HepG2 (cell line): ENCODE measurements at places on chromosomes 1 and 21. TPM values are rescaled to one million over a fixed set of nuclear protein-coding genes. Genes with fewer than 3 reads are reported as not detected.

The CHRNB2 gene
- total RNA-seq, result 0.07 TPM in 1 of 2 replicates, not detected in the other

The NKAIN1 gene
- 0.29 TPM in 1 of 2 replicates, not detected in the other for total RNA-seq

The CAMSAP2 gene
- 8.2 and 10.3 TPM in 2 replicates for total RNA-seq

The KRTAP24-1 gene
- total RNA-seq, result not detected in 2 replicates

The PPFIA4 gene
- total RNA-seq, result not detected in 2 replicates

The FAM167B gene
- 0.15 and 0.45 TPM in 2 replicates for total RNA-seq

The ITLN1 gene
- not detected in 2 replicates for total RNA-seq

The PTPN14 gene
- 4.7 and 8.4 TPM in 2 replicates for total RNA-seq

DNA sequence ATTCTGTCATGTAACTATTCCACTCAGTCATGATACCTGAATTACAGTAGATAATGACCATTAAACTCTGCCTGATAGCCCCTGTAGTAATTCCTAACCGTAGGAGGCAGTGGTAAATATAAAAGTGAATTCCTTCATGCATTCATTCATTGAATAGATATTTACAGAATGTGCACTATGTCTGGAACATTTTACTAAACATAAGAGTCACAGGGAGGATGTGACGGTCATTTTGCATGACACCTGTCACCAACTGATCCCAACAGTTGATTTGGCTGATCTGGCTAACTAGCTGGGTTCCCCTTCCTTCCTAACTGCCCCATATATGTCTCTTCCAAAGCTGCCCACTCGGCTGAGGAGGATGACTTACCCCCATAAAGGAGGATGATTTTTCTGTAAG lies 2.2 kb upstream of the RNPC3 start:
- H3K36me3 ChIP-seq, result no peaks in the 10 kb centered on the region
- H3K27me3 ChIP-seq, result peaks cover 4% of the 10 kb centered on the region; the same call in 1 of the 3 replicates
- H3K27ac ChIP-seq, result no peak overlapping the region

DNA sequence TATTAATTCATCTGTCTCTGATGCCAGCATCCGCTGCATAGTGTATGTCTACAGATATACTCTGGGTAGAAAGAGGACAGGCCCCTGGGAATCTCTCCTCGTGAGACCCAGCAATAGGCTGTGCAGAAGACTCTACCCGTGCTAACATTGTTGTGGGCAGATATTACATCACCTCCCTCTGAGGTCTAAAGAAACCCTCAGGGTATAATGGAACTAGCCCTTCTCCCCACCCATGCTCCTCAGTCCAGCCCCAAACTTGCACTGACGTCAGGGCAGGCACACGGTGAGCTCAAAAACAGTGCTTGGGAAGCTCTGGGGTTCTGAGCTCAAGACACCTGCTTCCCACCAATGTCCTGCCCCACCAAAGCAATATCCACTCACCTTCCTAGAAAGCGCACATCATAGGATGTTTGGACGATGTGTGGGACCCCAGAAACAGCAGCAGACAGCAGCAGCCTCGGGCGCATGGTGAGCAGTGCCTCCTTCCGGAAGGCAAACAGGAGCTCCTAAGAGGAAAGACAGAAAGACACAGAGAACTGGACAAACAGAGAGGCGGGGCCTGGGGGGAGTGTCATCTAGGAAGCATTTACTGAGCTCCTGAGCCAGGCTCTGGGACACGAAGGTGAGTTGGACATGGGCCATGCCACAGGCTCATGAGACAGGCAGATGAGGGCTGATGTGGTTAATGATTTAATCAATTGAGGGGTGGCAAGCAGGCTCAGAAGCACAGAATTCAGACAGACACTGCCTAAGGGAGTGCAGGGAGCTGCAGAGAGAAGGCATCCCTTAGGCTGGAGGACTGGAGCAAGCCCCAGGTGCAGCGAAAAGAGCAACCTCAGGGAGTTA lies 4.8 kb downstream of the OVGP1 start:
- no peaks in the 10 kb centered on the region for H3K27me3 ChIP-seq
- H3K27ac ChIP-seq, result no peak overlapping the region
- no peak overlapping the region for H3K4me3 ChIP-seq
- no peaks in the 10 kb centered on the region for H3K36me3 ChIP-seq

DNA sequence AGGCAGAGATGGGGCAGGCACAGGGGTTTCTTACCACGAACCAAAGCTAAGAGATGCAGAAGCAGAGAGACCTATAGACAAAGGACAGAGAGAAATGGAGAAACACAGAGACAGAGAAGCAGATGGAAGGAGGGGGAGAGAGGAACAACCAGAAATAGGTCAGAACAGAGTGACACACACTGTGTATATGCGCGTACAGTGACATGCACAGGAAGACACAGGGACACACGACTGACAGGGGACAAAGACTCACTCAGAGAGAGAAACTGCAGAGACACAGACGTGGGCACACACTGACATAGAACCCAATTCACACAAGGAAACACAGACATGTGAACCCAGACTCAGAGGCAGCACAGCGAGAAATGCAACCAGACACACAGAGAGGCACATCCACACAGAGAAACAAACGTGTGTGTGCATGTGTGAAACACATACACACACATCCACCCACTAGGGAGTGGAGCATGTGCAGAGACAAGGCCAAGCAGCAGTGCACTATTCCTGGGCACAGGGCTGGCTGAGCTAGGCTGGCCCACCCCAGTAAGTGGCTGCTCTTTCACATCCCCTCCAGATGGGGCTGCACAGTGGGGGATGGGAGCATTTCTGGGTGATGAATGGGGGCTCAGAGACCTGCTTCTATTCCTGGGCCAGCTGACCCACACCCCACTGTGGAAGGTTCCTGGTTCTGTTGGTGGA lies 123.4 kb upstream of the CSF3R start:
- H3K4me3 ChIP-seq, result no peak overlapping the region
- no peaks in the 10 kb centered on the region for H3K4me1 ChIP-seq
- H3K36me3 ChIP-seq, result no peaks in the 10 kb centered on the region
- DNase-seq, result no peak
- no peaks in the 10 kb centered on the region for H3K27me3 ChIP-seq
- H3K27ac ChIP-seq, result no peak overlapping the region

DNA sequence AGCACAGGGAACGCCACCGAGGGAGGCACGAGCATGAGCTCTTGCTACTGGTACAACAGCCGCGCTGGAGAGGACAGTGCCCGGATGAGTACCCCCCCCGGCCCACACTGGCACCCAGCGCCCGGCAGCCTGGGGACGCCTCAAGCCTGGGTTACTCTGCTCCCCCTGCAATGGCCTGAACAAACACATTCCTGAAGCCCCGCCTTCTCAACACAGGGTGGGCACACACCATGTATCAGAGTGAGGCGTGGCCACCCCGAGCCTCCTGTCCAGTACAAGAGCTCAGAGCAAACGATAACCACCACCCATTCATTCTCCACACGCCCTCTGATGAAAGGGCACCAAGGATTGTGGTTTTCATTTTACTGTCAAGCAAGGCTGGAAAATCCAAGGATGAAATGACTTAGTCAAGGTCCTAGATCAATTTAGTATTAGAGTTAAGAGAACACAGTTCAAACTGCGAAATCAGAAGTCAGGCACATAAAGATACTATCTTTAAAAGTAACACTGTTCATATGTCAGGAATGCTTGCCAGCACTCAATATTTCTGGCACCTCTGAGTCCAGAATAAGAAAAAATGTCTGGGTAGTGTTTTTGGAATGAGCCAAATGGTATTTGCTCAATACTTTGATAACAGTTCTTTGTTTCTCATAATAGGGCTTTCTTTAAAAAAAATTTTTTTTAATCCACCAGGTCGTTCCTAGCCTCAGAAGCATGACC lies 22.0 kb downstream of the UBE2G2 start:
- no peaks in the 10 kb centered on the region for H3K27me3 ChIP-seq
- H3K36me3 ChIP-seq, result peaks cover 11% of the 10 kb centered on the region
- H3K4me3 ChIP-seq, result no peak overlapping the region

DNA sequence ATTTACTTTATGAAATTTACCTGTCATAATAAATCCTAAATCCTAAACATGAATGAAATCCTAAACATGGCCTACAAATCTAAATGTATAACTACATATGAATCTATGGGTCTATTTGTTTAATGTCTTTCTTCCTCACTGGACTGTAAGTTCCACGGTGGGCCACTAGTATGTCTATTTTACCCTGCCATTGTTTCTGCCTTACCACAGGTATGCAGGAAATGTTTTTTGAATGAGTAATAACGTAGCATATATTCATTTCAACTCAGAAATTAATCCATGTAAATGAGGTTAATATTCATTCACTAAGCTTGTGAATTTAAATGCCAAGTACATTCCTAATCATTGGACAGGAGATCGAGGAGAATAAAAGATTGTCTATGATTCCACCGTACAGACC lies 35.3 kb downstream of the B3GALNT2 start:
- no peaks in the 10 kb centered on the region for H3K4me1 ChIP-seq
- no peak overlapping the region for H3K27ac ChIP-seq
- peak; percentile 9 for DNase-seq
- H3K4me3 ChIP-seq, result no peak overlapping the region
- H3K27me3 ChIP-seq, result no peaks in the 10 kb centered on the region

- peaks cover 11% of the 10 kb centered on the region; the same call in 1 of the 2 replicates for H3K4me1 ChIP-seq
- H3K4me3 ChIP-seq, result no peak overlapping the region
- DNase-seq, result no peak
- H3K27ac ChIP-seq, result no peak overlapping the region
- H3K36me3 ChIP-seq, result no peaks in the 10 kb centered on the region
These were observed 18.4 kb downstream of the HHAT start for GRCh38 chr1:210347112-210347511.

- H3K36me3 ChIP-seq, result no peaks in the 10 kb centered on the region
- no peaks in the 10 kb centered on the region for H3K4me1 ChIP-seq
- no peaks in the 10 kb centered on the region for H3K27me3 ChIP-seq
- DNase-seq, result no peak
- no peak overlapping the region for H3K27ac ChIP-seq
- H3K4me3 ChIP-seq, result no peak overlapping the region
These were observed 98.8 kb downstream of the RASAL2 start for GRCh38 chr1:178192686-178193085.

- no peak overlapping the region for H3K4me3 ChIP-seq
- no peaks in the 10 kb centered on the region for H3K27me3 ChIP-seq
- H3K36me3 ChIP-seq, result peaks cover 97% of the 10 kb centered on the region
- H3K27ac ChIP-seq, result peak overlapping the region; percentile 68
These were observed 19.7 kb downstream of the SLC2A1 start for GRCh38 chr1:42938645-42939615.

DNA sequence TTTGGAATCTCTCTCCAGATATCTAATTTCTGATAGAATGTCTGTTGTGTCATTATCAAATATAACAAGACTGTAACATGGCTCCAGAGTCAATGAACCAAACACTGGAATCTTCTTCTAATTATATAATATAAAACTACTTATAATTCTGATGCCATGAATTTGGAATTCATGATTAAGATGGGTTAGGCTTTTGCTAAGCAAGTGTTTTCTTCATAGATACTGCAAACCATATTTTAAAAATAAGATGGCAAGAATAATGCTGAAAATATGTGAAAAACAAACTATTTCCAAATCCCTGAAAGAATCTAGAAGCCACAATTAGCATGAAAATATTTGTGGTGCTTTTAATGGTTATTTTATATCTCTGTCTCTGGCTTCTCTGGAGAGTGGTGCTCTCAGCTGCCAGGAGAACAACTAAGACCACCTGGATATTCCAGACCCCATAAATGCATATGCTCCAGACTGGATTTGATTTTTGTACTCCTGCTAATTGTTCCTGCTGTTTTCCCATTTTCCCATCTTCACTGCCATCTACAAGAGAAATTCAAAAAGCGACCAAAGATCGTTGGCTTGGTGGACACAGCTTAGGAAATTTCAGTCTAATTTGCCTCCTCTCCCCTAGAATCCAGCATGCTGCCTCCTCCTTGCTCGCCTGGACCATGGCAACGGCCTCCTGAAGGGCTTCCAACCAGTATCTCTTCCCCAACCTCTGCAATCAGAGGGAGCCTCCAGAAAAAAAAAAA lies 418.9 kb downstream of the SETD4 start:
- no peaks in the 10 kb centered on the region for H3K27me3 ChIP-seq
- H3K27ac ChIP-seq, result no peak overlapping the region
- no peak for DNase-seq
- no peaks in the 10 kb centered on the region for H3K36me3 ChIP-seq
- no peaks in the 10 kb centered on the region for H3K4me1 ChIP-seq

- no peaks in the 10 kb centered on the region for H3K36me3 ChIP-seq
- DNase-seq, result no peak
- no peaks in the 10 kb centered on the region for H3K27me3 ChIP-seq
- no peak overlapping the region for H3K27ac ChIP-seq
- no peak overlapping the region for H3K4me3 ChIP-seq
These were observed 2.0 kb downstream of the TNFSF18 start for GRCh38 chr1:173048621-173049321.

DNA sequence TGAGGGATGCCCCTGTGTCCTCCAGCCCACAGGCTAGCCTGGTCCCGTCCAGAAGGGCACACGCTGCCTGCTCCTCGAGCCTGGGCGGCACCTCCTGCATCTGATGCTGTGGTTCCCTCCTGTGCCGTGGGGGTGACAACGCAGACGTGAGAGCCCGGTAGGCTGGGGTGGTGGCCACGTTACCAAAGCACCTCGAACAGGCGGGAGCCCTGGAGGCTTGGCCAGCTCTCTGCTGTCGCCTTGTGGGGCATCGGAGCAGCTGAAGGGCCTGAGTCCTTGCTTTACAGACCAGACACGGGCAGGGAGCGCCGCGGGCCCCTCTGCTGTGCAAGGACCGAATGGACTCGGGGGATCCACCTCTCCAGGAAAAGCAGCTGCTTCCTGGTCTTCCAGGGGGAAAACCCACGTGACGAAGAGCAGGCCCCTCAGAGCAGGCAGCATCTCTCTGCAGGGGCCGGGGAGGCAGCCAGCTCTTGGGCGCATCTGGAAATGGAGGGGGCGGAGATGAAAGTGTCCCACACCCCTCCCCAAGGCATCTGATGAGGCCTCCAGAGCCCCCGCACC lies 133.3 kb downstream of the NPHP4 start:
- H3K27ac ChIP-seq, result no peak overlapping the region
- no peaks in the 10 kb centered on the region for H3K4me1 ChIP-seq
- no peak for DNase-seq
- H3K4me3 ChIP-seq, result no peak overlapping the region
